ENCODE measurements at places on chromosomes 6 and 20.

DNA sequence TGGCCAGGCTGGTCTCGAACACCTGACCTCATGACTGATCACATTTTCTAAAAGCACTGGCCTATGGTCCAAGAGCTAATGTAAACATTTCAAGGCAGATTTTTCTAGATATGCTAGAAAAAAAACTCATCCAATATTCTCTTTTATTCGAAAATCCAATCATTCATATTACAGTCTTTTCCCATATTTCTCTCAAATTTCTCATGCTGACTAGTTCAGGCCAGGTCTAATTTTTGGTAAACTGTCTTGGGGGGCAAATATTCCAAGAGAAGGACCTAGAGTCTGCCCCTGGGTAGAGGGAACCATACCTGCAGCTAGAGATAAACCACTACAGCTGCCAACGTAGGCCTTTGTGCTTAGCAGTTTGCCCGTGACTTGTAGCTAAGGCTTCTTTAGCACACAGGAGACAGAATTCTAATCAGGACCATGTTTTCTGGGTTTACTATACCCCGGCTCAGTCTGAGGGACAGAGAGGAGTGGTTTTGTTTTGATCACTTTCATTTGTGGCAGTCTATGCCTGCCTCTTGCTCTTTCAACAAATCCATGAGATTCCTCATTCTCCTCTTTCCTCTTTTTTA lies 71.8 kb upstream of the CITED2 start:
- no peak for DNase-seq

- DNase-seq, result no peak
Measured at GRCh38 chr20:38831995-38832620, 26.6 kb downstream of the PPP1R16B start.

DNA sequence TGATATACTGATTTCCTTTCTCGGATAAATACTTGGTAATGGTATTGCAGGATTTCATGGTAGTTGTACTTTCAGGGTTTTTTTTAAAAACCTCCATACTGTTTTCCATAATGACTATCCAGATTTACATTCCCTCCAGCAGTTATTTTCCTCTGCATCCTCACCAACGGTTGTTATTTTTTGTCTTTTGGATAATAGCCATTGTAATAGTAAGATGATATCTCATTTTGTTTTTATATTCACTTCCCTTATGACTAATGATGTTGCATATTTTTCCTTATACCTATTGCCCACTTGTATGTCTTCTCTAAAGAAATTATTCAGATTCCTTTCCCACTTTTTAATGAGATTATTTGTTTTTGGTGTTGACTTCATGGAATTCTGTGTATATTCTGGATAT lies 231.0 kb downstream of the MEI4 start:
- no peak for DNase-seq

GRCh38 chr20:31454361-31454760 lies 13.9 kb downstream of the DEFB123 start:
- DNase-seq, result no peak

GRCh38 chr6:144909753-144910285 lies 624.7 kb downstream of the UTRN start:
- DNase-seq, result no peak

GRCh38 chr6:30465595-30466306 lies 23.6 kb upstream of the HLA-E start:
- no peak for DNase-seq

GRCh38 chr6:43995137-43995536 lies 132.1 kb downstream of the MRPL14 start:
- no peak for DNase-seq

GRCh38 chr6:21037453-21037852 lies 503.2 kb downstream of the CDKAL1 start:
- no peak for DNase-seq

- DNase-seq, result no peak
Measured at GRCh38 chr20:54172856-54173652, 732 bp downstream of the CYP24A1 start.

DNA sequence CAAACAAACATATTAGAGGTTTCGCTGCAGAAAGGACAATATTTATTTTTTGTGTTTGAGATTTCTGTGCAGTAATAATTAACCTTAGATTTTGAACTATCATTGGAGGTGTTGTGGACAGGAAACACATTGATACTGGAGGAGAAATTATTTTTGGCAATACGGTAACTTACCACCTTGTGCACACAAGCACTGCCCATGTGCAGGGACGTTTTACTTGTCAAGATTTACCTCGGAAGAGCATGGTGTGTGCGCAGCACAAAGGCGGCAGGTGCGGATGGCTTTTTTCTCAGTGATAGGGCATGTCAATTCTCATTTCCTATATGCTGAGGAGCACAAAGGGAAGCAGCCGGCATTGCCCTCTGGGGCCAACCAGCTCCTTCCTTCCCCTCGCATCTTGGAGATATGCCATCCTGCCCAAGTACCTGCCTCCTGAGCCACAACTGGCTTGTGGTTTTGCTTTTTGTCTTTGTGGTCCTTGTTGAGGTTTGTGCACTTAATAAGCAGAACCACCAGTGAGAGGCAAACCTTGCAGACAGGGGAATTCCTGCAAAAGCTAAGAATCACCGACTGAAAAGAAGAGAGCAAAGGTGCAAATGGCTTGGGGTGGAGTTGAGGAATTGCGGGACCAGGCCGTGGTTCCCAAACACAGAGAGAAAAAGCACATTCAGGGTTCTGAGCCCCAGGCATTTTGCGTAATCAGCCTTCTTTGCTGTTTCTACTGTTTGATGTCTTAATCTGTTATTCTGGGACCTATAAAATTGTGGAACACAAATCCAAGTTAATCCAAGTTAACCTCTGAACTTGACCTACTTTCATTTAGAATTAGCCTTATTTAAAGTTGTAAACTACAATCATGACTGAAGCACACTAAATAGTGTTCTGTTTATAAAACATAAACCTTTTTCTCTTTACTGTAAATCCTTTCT lies 21.9 kb downstream of the SAMD5 start:
- DNase-seq, result no peak

DNA sequence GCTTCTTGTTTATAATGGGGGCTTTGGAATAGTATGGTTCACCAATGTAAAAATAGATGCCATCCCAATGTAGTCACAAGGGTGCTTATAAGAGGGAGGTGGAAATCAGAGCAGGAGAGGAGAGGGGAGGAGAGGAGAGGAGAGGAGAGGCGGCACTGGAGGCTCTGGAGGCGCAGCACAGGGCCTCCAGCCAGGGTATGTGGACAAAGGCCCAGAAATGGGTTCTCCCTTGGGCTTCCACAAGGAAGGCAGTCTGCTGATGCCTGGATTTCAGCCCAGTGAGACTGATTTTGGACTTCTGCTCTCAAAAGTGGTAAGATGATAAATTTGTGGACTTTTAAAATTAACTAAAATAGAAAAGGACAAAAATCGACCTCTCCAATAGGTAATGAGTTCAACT lies 116.8 kb downstream of the RNASET2 start:
- DNase-seq, result no peak

DNA sequence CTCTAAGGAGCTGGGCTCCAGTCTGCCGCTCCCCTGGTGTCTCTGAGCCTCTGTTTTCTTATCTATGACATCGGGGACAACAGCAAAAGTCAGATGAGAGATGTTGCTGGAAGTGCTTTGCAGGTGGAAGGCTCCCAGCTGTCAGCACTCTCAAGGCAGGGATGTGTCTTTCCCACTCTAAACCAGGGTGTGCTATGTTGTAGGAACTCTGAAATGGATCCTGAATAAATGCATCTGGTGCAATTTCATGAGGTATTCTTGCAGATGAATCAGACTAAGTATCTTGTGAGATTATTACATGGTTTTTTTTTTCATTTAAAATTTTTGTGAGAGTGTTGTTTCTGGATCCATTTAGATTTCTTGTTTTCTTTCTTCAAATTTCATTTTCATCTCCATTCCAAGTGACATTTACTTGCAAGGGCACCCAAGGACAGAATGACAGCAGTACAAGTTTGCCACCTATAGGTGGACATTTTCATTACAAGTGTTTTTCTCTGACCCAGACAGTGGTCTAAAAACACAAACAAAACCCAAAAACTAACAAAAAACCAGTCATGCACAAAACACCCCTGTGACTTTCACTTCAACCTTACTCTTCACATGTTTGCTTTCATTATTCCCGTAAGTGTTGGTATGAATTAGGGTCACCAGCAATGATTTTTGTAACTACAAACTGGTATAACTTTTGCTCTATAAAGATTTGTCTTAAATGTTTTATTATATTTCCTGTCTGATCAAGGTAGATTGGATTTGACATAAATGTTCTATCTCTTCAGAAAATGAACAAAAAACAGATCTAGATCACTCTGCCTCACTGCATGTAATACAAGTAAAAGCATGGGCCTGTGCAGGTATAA lies 14.7 kb upstream of the SIM1 start:
- DNase-seq, result peak; percentile 48

- no peak for DNase-seq
Measured at GRCh38 chr6:133964702-133965101, 11.7 kb downstream of the TBPL1 start.

DNA sequence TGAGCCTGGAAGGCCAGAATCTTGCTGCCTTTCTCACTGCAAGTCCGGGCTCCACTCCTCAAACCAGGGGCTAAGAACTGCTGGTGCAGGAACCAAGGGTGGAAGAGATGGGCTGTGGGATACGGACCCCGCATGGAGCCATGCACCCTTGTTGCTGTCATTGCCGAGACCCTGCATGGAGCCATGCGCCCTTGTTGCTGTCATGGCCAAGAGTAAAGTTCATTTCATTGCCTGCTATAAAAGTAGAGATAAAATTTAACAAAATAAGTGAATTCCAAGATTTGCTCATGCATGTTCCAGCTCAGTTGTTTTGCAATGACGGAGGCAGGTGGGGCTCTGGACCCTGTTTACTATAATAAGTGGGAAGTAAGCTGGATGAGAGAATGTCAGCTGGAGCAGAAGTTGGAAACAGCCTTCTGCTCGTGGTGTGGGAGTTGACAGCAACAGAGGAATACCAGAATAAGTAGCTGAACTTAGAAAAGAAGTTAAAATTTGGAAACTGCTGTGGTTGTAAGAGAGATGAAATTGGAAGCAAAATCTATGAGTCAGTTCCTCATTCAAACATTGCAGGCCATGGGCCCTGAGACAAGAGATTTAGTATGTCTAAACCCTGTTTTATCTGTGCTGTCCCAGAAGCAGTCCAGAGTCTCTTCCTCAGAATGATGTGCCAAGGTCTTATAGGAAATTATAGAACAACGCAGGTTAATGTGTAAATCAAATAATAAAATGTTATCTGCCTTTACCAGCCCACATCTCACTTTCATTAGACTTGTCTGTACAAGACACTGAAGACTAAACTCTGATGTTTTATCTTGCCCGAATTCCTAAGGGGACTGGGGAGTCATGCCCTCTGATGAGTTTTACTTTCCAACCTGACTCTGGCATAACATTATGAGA lies 15.8 kb upstream of the THBS2 start:
- DNase-seq, result no peak

GRCh38 chr6:137155830-137156229 lies 17.6 kb downstream of the IL22RA2 start:
- no peak for DNase-seq

DNA sequence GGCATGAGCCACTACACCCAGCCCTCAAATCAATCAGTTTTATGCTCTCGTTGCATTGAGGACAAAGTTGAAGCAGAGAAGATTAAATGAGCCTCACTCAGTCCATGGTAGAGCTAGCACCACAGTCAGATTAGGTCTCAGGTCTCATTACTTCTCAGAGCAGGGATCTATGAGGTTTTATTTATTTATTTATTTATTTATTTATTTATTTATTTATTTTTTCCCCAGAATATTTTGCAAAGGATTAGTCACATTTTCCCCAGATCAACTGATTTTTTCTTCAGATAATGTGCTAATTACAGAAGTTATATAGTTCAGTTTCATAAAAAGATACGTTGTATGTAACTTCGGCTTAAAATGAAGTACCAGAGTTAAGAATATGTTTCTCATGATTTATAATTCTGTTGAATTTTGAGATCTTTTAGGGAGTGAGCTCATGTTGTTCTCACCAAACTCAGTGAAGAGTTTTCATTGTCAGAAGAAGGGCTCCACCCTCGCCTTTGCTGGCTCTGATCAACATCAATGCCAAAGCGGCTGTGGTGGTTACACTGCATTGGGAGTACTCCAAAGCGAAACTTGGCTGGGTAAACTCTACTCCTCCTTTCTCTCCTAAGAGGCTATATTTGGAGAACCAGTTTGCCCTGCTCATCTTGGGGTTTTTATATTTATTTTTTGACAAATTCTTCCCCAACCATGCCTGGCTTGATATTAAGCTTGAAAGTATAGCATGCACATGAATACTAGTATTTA lies 12.9 kb upstream of the ID4 start:
- no peak for DNase-seq

DNA sequence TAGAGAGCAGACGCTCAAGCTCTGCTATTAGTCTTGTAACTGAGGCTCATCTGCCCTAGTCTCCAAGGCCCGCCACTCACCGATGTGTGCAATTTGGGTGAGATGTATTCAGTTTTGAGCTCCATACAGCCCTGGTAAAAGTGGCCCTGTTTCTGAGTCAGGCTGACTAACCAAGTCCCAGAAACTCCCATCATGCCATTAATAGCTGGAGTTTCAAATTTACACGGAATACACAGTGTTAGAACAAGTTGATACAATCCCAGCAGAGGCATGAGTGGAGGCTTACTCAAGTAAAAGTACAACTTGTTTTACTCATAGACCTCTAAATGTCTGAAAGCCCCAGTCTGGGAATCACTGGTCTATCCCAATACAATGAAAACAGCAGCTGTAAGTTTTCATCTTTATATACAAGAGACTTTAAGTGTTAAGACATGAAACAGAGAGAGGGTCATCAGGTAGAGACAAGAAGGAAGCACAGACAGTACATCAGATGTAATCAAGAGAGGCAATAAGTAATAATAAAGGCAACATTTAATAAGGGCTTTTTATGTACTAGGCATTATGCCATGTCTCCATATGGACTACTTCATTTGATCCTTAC lies 42.4 kb downstream of the RTN4IP1 start:
- DNase-seq, result no peak

GRCh38 chr20:1627200-1627550 lies 7.4 kb upstream of the SIRPB1 start:
- DNase-seq, result no peak

GRCh38 chr20:48652961-48653705 lies 174.7 kb downstream of the PREX1 start:
- no peak for DNase-seq

DNA sequence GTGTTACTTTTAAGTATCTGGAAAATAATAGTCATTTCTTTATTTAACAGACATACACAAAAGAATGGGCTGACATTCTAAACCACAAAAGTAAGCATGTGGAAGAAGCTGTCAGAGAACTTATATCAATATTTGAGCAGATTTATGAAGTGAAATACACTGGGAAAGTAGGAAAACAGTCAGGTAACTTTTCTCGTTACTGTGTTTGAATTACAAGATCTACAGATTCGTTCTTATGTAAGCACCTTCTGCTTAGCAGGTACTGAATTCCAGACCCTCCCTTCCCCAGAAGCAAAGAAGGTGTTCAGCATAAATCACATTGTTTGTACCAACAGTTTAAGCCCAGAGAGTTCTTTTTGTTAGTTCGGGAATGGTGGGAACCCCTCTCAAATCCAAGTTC lies 88.0 kb downstream of the DNAH8 start:
- no peak for DNase-seq

GRCh38 chr6:11253594-11253993 lies 21.1 kb upstream of the NEDD9 start:
- DNase-seq, result no peak

- DNase-seq, result no peak
Measured at GRCh38 chr6:140284871-140285270, 910.4 kb upstream of the CITED2 start.

All from HFFc6 (cell line).